Fibroblast of skin of right biceps (primary cell): ENCODE measurements at places on chromosomes 6 and 20.
A peak's percentile ranks its signal among the peaks of the same experiment; 100 is the strongest.

- no peak for DNase-seq
These were observed 150.3 kb upstream of the INSM1 start for GRCh38 chr20:20217621-20218020.

GRCh38 chr6:11218102-11218442 is 14.4 kb downstream of the NEDD9 start:
- DNase-seq: no peak

GRCh38 chr6:21468461-21468860 is 125.1 kb upstream of the SOX4 start:
- DNase-seq: no peak

DNA sequence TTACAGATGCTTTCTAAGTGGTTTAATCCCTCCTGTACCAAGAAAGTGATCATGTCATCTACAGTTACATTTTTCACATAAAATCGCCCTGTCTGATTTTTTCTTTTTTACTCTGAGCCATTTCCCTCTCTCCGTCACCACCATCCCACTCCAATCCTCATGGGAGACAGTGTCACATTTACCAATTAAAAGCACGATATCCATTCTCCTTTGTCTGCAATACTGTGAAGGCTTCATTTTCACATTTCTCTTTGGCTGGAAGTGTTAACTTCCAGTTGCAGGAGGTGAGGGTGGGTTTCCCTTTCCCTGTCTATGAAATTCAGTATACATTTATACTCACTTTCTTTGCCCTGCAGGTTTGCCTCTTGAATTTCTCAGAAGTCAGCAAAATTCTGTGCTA is 372.7 kb upstream of the CNR1 start:
- no peak for DNase-seq

GRCh38 chr20:58571693-58572427 is 56.7 kb upstream of the APCDD1L start:
- DNase-seq: peak; percentile 84

- no peak for DNase-seq
These were observed 30.9 kb upstream of the NOTCH4 start for GRCh38 chr6:32254761-32255198.

- DNase-seq: no peak
These were observed 258.0 kb downstream of the HACE1 start for GRCh38 chr6:104601721-104602120.

- peak; percentile 17 for DNase-seq
These were observed 180.3 kb downstream of the CDH26 start for GRCh38 chr20:60138256-60139220.

GRCh38 chr6:40183902-40184301 is 249.6 kb upstream of the MOCS1 start:
- DNase-seq: no peak

DNA sequence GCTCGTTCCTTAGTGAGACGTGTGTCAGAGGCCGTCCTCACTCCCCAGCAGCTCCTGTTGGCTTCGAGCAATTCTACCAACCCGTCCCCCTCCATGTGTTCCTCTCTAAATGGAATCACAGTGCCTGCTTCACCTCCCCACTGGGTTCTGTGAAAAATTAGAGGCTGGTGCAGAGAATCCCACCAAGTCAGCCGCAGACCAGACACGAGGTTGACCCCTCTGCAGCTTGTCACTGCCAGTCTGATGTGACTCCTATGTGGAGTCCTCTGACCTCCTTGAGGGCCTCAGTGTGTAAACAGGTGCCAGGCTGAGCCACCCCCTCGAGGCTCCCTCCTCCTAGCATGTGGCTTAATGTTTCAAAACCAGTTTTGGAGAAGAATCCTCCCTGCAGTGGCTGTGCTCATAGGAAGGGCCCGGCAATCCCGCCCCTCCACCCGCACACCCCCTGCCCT is 12.6 kb upstream of the IRF4 start:
- no peak for DNase-seq

DNA sequence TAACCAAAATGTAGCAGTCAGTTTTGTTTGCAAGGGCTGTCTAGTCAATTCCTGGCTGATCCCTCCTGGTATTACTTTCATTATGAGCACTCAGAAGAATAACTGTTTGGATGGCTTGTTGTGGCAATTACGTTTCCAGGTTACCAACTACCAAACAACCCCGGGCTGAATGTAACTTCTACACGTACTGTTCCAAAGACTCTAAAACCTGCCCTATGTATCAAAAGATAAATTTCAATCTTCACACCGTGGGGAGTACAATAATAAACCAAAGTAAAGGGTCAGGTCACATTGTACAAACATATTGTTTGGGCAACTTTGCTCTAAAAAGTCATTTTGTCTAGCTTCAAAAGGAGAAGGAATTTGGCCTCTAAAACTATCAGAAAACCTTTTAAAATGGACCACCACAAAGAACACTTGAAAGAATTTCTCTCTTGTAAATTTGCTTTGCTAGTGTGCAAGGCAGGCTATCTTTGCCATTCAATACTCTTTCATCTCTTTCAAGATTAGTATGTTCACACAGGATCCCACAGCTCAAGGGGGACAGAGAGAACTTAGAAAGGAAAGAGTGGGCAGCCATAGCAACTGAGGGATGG is 27.6 kb downstream of the DCDC2 start:
- DNase-seq: no peak

DNA sequence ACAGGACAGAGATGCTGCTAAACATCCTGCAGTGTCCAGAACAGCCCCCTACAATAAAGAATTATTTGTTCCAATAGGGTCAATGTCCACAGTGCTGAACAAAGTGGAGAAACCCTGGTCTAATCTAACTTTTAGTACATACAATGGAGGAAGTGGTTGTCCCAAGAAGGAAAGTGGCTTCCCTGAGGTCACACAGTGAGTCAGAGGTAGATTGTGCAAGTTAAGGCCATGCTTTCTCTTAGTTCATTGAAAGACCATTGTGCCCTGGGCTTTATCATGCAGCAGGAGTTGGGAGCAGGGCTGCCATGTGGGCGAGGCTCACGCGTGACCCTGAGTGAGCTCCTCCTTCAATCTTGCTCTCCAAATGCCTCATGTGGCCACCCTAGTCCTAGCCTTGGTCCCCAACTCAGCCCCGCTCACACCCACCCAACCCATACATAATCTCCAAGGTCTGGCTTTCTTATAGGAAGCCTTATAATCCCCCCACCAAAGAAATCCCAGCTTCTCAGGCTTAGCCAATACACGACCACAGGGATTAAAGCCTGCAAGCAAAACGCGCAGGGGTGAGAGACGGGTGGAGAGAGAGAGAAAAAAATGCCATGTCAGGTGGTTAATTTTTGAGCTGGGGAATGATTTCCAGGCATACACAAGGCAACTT is 19.9 kb downstream of the SLC13A3 start:
- DNase-seq: no peak

GRCh38 chr6:65545920-65546319 is 161.1 kb downstream of the EYS start:
- DNase-seq: no peak

DNA sequence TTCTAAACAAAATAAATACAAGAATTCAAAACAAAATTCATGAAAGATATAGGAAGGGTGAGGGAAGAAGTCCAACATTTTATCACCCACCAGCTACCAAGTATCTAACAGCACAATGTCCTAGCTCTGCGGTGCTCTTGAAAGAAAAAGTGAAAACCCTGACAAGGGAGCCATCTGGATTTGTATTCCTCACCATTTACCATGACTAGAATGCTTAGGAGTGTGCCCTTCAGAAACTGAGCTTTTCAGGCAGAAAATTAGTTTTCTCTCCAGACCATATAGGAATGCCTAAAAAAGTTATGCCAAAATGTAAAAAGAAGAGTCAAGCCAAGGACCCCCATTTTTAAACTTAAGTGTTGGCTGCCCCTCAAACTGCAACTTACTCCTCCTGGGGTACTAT is 4.5 kb downstream of the SNX5 start:
- no peak for DNase-seq
